ENCODE measurements at places on chromosomes 5 and 9.

GRCh38 chr9:132591751-132592314 is 9.4 kb downstream of the BARHL1 start:
- DNase-seq: no peak

DNA sequence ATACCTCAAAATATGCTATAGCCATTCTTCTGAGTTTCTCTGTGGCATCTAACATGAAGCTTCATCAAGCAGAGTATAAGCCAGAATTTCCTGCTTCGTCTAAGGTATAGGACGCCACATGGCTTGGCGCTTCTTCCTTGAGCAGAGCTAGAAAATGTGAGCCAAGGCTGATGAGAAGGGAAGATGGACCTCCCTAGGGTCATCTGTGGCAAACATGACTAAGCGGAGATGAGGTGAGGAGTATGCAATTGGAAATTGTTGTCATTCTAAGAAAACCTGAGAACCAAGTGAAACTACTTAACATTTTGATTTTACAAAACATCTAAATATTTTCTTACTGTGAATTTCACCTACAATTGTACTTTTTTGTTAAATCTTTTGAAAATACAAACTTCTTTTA is 466.5 kb downstream of the PSAT1 start:
- no peak for DNase-seq

GRCh38 chr9:94887721-94888120 is 161.2 kb downstream of the AOPEP start:
- no peak for DNase-seq

DNA sequence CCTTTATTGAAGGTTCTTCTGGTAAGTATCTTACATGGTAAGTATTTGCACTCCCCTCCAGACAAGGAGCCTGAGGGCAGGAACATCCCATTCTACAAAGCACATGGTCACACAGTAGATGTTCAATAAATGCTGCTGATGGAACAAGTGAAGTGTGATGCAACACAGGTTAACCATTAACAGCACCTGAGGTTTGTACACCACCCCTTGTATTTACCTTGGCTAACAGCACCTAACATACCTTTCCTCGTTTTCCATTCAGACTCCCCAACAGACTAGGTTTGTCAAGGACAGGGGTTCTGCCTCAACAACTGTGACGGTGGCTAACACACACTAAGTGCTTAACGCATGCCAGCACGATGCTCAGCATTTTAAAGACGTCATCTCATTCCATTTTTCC is 213.6 kb downstream of the MAPKAP1 start:
- DNase-seq: no peak

DNA sequence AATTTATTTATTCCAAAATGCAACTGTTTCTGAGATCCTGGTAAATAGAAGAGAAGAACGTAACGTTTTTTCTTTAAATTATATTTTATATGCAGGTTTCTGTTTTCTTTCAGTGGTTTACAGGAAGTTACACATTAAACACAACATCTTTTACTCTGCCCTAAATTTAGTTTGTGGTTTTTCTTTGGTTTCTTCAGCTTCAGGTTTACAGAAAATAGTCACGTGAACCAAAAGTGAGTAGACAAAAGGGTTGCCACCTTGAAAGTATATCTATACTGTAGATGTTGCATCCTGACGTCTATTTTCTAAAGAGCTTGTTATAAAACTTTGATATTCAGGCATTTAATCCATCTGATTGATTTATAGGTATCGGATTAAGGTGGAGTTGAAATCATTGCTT is 1236.6 kb downstream of the MAT2B start:
- DNase-seq: no peak

- DNase-seq: no peak
Observed at GRCh38 chr5:128077526-128077925, 6.0 kb upstream of the SLC12A2 start.

DNA sequence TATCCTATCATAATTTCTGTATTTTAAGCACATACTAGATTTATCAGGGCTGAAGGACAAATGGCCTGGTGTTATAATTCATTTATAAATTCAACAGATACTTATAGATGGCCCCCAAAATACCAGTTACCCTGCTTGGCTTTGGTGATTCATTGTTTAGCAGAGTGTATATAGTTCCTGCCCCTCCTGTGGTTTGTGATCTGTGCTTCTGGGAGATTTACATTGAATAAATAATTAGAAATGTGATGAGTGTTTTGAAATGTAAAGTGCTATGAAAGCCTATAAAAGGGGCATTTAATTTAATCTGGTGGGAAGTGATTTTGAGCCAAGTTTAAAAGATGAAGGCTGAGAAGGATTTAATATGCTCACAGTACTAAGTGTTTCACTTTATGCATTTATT is 36.7 kb upstream of the ZCCHC7 start:
- DNase-seq: no peak
